ENCODE measurements at places on chromosomes 5 and 9.

DNA sequence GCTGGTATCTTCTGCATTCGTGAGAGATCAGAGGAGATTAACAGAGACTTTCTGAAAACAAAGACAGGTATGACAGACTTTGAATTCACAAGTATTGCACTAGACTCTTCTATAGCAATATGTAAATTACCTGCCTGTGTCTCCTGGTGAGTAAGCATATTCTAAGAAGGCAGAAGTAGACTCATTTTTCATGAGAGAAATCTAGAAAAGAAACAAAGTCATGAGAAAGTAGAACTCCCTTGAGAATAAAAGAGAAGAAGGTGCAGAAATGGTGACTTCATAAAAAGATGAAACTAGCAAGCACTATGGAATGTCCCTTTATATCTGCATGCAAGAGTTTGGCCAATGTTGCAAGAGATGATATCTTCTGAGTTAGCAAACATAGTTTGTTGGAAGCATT, 419.8 kb downstream of the DMRT2 start:
- no peak for DNase-seq

DNA sequence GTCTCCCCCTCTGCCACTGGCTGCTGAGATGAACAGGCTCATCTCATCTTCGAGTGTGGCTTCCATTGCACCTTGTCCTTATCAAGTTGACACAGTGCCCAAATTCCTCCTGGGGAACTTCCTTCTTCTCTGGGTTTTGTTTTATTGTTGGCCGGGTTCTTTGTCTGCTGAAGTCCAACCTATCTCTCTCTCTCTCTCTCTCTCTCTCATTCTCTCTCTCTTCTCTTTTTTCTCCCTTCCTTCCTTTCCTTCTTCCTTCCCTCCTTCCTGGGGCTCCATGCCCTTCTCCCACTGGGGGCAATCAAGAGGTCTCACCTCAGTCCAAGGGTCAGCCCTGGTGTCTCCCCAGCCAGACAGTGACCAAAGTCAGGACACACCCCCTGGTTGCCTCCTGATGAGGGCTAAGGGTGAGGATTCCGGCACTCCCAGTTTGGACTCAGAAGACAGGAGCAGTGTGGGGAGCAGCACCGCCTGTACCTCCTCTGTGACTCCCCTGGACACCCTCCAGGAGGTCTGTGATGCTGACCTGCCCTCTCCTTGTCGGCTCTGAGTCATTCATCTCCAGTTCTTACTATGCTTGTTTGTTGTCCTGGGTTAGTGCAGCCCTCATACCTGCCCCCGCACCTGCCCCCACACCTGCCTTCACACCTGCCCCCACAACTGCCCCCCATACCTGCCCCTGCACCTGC, 30.7 kb downstream of the KCNT1 start:
- DNase-seq: no peak

- DNase-seq: no peak
These were observed 20.4 kb upstream of the SMC2 start for GRCh38 chr9:104073770-104074133.

DNA sequence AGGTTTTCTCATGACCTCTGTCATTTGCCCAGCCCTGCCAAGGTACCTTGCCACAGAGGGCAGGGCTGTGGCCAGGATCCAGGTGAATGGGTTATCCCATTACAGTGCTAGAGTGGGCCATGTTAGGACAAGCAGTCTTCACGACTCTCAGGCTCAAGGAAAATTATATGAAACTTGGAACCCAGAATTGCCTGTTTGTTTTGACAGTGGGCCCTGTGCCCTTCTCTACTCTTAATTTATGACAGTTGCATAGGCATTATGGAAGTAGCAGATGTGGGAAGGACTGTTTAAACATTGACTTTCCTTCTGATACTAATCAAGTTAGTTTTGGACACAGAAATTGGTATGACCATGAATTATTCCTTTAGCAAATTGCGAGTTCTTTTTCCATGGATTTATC, 41.7 kb downstream of the ITGA2 start:
- DNase-seq: no peak

GRCh38 chr9:98010445-98010844, 27.3 kb downstream of the ANP32B start:
- DNase-seq: no peak

- no peak for DNase-seq
These were observed 100.8 kb upstream of the TBCA start for GRCh38 chr5:77876862-77877502.

DNA sequence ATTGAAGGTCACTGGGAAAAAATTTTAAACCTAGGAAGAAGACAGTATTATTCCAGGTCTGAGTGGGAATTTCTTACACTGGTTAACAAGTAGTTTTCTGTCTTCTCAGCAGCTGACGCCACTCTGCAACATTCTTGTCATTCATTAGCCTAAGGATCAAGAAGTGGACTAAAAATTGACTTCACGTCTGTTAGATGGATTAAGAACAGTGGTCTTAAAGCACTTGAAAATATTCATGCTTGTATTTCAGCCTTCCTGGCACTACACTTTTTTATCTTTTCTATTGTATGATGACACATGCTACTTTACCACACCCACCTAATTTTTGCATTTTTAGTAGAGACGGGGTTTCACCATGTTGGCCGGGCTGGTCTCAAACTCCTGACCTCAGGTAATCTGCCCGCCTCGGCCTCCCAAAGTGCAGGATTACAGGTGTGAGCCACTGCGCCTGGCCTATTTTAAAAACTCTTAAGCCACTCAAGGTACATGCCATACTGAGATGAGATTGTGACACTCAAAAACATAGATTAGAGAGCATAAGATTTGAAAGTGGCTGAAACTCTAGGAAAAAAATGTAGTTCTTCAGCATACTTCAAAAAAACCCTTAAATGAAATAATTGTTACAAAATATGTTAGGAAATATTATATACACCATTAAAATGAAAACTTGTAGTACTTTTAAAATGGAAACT, 8.4 kb downstream of the MATR3 start:
- DNase-seq: no peak

DNA sequence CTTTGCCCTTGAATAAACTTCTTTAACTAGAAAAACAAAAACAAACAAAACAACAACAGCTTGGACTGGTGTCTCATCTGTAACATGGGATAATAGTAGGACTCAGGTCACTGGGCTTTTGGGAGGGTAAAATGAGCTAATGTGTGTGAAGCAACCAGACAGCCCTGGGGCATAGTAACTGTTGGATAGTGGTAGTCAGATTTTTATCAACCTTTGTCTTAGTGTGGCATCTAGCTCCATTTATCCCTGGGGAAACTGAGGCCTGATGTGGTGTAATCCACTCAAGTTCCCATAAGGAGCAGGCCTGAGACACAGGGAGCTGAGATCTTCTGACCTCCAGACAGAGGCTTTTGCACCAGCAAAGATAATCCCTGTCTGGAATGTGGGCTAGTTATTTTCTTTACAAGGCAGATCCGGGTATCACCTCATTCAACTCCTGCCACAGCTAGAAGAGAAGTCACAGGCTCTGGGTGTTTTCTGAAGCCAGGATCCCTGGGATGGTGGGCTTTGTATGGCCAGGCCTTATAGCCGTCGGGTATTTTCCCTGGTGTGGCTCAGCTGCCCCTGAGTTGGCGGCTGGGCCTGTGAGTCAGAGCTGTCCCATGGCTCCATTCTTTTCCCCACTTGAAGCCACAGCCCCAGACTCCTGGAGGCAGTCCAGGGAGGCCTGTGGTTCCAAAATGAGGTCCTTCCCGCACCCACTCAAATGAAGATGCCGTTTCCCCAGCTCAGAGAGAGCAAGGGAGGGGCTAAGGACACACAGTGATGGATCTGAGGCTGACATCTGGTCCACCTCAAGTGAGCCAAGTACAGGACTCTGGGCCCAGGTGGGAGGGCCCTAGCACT, 26.1 kb upstream of the CSF1R start:
- DNase-seq: no peak

DNA sequence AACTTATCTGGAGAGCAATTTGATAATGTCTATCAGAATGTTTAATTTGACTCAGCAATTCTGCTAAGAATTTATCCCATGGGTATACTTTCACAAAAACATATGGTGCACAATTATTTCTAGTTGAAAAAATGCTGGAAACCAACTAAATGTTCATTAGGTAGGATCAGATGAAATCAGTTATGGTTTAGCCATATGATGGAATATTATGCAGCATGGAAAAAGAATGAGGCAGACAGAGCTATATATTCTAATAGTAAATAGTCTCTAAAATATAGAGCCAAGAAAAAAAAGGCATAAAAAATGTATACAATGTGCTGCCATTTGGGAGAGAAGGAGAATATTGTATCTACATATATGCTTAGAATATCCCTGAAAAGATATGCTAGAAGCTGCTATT, 3.6 kb upstream of the SPATA6L start:
- DNase-seq: no peak

GRCh38 chr5:110956913-110957813, 114.3 kb upstream of the TSLP start:
- no peak for DNase-seq

DNA sequence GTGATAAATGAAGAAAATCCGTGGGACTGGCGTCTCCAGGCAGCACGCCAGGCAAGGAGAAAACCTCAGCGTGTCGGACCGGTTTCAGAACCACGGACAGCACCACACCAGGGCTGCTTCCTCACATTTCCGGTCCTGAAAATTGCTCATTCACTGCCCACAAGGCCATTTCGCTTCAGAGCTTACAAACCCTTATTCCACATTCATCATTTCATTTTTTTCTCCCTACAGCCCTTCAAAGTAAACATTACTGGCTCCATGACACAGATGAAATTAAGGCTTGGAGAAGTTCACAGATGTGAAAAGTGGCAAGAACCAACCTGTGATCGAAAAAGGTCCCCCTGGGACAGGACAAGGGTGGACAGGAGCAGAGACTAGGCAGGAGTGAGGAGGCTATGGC, 1.5 kb upstream of the GPRIN1 start:
- peak; percentile 25 for DNase-seq

DNA sequence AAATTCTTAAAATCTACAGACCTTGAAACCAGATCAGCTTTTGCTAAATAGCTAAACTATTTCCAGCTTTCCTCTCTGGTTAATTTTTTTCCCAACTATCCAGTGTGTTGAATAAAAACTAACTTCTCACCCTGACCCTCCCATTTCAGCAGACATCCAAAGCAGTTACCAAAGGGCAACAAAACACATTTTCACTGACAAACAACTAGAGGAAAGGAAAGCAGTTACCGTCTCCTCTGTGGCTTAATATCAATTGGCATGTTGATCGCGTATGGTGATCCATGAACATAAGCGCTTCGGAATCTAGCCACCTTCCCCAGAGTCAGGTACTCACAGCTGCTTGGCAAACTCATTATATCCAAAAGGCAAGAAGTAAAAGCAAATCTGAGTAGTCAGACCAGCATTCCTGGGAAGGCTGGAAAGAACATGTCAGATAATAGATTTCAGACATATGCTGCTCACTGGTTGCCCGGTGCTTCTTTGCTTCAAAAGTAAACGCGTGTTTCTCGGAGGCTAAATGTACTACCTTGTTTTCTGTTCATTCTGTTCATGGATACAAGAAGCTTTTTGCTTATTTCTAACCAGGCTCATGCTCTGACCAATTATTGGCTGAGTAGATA, 463.4 kb downstream of the PDE4D start:
- DNase-seq: no peak

DNA sequence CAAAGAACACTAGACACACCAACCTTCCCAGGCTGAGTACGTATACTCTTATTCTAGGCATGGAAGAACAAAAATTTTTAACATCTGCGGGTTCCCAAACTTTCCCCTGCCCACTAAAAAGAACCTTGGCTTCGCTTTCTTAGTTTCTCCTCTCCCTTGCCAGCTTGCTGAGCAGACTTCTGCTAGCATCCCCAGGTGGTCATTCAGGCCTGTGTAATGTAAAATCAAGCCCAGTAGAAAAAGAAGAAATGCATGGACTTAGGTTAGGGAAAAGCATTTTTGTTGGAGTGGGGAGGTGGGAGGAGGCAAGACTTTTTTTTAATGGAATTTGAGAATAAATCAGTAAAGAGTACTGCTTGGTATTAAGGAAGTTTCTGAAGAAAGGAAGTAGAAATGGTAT, 331.0 kb upstream of the TLE4 start:
- DNase-seq: no peak

DNA sequence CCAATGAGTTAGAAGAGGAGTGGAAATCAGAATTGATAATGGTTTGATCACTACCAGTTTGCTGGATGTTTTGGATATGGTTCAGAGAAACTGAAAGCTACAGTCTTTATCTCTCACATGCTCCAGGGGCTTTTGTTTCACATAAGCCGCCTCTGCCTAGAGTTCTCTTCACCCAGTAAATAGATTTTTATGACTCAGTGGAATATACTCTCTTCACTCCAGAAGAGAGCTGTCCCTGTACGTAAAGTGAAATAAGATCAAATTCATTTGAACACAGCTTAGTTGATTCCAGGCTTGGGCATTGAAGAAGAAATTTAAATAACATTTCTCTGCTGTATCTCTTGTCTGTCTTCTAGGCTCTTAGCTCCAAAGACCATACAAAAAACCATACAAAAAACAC, 184.9 kb downstream of the TRPM3 start:
- no peak for DNase-seq

- no peak for DNase-seq
These were observed 370.5 kb downstream of the CSNK1G3 start for GRCh38 chr5:123882319-123882964.

DNA sequence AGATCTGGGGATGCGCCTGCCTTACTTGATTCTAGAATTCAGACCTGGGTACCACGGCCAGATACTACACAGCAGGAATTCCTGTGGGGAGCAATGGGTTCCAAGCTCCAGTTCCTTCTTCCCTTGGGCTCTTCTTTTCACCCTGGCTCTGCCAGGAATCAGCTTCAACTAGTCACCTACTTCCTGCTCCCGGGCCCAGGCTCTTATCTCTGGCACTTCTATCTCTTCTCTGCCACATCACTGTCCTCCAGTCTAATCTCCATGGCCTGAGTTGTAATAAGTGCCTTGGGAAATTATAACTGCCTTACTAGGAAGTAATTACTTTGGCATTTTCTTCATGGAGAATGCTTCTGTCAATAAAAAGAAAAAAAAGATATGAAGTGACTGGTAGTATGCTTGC, 26.2 kb upstream of the SERINC5 start:
- no peak for DNase-seq

GRCh38 chr9:135523521-135524129, 2.4 kb downstream of the LCN1 start:
- DNase-seq: no peak

GRCh38 chr5:79562351-79563246, 48.7 kb upstream of the HOMER1 start:
- DNase-seq: no peak

DNA sequence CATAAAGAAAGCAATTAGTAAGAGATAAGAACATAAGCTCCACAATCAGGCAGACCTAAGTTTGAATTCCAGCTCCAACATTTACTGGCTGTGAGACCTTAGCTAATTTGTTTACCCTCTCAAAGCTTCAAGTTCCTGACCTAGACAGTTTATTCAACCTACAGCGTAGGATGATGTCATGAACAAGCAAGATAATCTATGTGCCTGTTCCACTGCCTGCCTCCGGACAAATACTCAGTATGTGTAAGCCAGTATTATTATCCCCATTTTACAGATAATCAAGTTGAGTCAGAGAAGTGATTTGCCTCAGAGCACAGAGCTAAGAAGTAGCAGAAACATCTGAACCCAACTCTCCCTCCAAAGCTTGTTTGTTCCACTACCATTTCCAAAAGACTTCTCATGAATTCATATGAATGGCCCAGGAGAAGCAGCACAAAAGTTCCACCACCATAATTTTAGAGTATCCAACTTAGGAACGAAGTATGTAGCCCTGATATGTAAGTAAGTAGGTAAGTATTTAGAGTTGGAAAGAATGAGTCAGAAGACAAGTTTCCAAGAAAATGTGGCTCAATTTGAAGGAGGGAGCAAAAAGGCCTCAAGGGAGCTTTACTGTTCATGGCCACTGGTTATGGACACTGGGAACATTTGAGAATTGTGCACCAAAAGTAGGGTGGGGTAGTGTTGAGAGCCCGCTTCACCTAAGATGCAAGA, 398.2 kb downstream of the NFIB start:
- no peak for DNase-seq

GRCh38 chr9:116234081-116234480, 80.5 kb downstream of the PAPPA start:
- DNase-seq: no peak

All from T-cell (primary cell).